ENCODE measurements at places on chromosomes 1 and 21.

DNA sequence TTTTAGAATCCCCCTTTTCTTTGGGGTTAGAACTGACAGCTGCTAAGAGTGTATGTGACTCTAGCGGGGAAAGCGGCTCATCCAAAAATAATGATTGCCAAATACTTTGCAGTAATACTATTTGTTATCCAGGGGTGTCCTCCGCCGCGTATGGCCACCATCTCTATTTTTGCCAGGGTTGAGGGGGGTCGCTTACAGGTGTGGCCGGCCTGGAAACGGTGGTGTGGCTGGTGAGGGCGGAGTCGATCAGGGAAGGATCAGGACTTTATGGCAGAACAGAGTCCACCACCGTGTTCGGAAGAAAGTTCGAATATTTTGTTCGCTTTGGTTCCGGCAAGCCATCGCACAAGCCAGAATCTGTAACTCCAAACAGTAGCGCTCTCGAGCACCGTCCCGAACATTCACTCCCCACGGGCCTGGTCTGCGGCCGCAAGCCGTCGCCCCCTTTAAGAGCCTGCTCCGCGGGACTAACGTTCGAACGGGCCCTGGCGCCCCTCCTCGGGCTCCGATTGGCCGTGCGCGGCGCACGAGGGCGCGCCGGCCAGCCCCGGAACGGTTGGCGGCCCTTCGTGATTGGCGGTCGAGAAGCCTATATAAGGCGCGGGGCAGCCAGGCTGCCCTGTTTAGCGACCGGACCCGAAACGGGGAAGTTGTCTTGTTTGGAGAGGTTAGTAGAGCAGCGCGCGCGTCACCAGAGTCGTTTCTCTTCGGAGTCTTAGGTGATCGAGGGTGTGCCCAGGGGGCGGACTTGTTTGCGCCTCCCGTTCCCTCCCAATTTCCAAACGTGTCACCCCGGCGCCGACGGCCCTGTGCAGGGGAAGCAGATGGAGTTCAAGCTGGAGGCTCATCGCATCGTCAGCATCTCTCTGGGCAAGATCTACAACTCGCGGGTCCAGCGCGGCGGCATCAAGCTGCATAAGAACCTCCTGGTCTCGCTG is at the start of gene IER5:
IER5 (plus strand) TSS at position 622 of the 938 bp plus-strand sequence; CDS start at position 825, 203 bp downstream.
- DNase-seq = peak; percentile 97

- no peak for DNase-seq
Measured at GRCh38 chr21:36354918-36355680, 30.1 kb upstream of the CHAF1B start.

GRCh38 chr1:52249831-52250230 is 107.9 kb downstream of the ZFYVE9 start:
- no peak for DNase-seq

GRCh38 chr1:235739631-235740030 is 90.0 kb upstream of the GNG4 start:
- DNase-seq = no peak

DNA sequence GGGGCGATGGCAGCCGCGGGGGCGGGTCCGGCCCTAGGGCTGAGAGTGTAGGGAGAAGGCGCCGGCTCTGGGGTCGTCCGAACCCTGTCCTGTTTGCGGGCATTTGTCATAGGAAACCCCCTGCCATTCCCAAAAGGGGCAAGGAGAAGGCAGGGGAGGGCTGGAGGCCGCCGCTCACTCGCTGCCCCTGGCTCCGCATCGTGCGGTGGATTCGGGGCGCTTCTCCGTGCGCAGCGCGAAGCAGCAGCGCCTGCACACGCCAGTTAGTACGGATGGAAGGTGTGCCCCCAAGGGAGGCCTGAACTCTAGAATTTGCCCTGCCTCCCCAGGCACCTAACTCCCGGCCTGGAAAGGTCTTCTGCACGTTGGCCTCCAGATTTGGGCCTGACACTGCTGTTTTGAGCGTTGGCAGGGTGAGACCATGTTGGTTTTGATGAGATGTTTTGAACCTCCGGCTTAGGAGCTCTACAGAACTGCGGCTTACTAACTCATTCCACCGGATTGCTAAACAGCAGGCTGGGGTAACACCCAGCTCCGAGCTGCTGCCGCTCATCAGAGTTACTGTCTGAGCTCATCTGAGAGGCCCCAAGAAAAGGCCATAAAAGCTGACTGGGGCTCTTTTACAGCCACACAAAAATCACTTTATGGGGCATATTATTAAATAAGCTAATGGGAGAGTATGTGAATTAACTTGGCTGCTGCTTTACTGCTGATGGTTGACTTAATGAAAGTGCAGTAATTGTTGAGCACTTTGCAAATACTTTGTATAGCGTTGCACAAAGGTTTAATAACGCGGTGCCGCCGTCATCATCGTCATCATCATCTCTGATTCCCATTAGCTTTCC is 987 bp downstream of the GPR137B start:
- no peak for DNase-seq

DNA sequence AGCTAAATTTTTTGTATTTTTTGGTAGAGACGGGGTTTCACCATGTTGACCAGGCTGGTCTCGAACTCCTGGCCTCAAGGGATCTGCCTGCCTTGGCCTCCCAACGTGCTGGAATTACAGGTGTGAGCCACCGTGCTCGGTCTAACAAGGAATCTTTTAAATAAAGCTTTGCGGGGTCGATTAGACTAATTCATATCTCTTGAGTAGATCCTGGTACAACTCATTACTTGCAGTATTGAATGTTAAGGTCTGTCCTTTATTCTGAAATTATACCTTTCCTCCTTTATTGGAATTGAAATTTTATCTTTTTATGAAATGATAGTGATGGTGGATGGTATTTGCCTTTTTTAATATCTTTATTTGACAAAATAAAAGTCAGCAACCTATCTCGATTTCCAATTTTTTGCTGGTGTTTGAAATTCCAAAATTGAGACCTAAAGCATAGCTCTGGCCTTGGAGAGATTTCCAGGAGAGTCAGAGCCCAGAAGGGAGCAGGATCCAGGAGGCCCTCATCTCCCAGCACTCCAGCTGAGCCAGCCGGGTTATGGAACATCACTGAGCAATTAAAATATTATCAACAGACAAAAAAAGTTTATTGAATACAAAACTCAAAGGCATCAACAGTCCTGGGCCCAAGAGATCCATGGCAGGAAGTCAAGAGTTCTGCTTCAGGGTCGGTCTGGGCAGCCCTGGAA is 4.7 kb downstream of the S100A2 start:
- DNase-seq = no peak

DNA sequence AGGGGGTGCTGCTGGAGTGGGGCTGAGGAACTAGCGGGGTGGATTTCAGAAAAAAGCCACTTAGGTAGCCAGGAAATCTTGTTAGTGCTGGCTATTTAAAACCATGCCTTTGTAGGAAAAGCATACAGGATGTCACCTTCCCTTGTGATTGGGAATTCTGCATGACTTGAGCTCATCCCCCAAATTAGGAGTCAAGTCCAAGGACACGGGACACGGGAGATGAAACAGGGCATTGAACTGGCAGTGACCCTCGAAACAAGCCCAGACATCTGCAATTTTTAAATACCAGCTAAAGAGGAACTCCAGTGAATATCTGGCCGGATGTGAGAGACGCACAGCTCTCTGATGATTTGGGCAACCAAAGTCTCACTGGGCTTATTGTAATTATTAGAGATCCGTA is 32.8 kb downstream of the C2CD2 start:
- no peak for DNase-seq

GRCh38 chr1:76463849-76464248 is 389.3 kb downstream of the ST6GALNAC3 start:
- no peak for DNase-seq

GRCh38 chr1:33382661-33383415 is 48.1 kb downstream of the PHC2 start:
- DNase-seq = no peak

DNA sequence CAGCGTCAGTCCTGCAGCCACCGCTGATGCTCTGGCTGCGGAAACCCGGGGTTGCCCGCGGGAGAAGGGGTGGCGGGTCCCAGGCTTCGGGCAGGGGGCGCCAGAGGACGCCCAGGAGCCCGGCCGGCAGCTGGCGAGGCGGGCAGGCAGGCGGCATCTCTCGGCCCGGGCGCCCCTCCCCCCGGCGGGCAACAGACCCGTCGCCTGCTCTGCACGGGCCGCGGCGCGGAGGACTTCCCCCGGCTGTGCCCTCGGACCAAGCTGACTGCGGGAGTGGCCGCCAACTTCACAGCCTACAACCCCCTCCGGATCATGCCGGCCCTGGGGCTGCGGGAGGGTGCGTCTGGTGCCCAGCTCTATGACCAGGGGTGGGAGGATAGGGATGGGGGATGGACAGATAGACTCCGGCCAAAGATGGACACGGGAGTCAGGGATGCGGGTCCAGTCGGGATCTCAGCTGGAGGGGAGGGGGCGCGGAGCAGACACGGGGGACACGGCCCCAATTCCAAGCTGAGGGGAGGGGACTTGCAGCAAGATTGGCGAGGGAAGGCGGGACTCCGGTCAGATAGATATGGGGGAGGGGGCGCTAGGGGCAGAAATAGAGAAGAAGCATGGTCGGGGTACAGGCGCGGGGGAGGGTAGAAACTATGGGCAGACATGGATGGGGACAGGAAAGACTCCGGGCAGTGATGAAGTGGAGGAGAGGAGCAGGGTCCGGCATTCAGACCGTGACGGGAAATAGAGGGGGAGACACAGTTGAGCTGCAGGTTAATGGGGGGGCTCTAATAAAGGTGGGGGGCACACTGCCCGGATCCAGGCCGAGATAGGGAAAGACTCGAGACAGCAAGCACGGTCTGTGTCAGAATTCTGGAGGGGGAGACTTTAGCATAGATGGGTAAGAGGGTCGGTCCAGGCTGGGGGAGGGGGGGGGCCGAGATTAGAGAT is 1.1 kb downstream of the ADGRB2 start:
- peak; percentile 73 for DNase-seq

DNA sequence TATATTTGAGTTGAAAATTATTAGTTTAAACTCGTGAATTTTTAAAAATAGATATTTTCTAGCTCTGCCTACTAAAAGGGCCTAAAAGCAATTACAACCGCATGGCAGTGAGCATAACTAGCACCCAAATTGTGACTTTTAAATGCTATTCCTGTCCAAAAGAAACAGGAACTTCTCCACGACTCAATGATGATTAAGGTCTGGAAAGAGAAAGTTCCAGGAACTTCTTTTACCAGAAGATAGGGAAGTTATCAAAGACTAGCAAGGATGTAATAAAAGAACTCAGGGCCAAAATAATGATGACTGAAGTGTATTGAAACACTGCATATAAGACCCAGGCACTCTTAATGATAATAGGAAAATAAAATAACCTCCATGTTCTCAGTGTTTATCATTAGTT is 313.0 kb downstream of the PLPP3 start:
- no peak for DNase-seq

DNA sequence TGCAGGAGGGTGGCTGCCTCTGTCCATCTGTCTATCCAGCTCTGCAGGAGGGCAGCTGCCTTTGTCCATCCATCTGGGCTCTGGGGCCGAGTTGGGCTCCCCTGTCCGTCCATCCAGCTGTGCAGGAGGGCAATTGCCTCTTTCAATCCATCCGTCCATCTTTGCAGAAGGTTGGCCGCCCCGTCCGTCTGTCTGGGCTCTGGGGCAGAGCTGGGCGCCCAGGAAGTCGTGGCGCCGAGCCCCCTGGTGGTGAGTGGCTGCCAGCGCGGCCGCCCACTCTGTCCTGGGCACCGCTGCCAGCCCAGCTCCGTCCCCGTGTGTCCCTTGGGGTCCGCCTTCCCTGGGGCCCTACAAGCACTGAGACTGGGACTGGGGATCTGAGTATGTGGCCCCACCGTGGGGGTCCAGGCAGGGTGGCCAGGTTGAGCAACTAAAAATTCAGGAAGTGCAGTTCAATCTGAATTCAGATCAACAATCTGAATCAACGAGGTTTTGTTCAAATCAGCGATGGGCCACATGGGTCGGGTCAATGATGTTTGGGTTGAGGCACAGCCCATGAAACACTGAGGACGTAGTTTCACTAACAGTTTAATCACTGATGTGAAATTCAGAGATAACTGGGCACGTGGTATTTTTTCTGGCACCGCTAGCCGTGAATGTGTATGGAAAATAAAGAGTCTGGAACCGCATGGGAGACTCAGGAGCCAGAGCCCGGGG is 99.1 kb upstream of the ACTRT2 start:
- no peak for DNase-seq

DNA sequence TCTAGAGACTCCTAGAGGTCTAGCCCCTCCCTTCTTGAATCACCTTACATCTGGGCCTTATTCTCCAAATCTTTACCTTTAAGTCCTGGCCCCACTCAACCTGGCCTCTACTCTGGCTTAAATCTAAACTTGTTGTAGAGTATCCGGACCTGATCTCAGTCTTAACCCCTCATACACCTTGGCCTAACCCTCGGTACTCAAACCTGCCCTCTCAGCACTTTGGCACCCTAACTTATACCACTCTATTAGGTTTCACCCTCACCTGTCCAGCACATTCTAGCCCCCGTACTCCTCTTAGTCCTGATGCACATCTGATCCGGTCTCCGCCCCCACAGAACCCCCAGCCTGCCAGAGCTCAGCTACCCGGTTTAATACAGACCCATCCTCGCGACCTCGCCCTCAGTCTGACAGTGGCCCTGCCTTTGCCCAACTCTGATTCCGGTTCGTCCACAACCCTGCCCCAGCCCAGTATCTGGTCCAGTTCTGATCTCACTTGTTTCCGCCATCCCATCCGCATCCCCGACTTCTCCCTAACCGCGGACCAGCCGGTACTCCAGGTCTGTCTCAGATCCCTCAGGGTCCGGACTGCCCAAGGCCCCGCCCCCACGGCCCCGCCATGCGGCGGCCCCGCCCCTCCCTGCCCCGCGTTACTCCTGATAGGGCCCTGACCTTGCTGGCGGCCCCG is 1.5 kb downstream of the TRIM62 start:
- DNase-seq = peak; percentile 90
